ENCODE measurements at places on chromosomes 7 and 10. TPM values are rescaled to one million over a fixed set of nuclear protein-coding genes. Genes with fewer than 3 reads are reported as not detected.
A peak's percentile ranks its signal among the peaks of the same experiment; 100 is the strongest.

Gene TRPV5
- not detected for total RNA-seq

GRCh38 chr10:62000037-62000603 lies 98.6 kb downstream of the ARID5B start:
- no peak for DNase-seq

- DNase-seq = no peak
Measured at GRCh38 chr10:121766426-121766825, 161.4 kb downstream of the ATE1 start.

Gene FAM237B
- not detected for total RNA-seq

DNA sequence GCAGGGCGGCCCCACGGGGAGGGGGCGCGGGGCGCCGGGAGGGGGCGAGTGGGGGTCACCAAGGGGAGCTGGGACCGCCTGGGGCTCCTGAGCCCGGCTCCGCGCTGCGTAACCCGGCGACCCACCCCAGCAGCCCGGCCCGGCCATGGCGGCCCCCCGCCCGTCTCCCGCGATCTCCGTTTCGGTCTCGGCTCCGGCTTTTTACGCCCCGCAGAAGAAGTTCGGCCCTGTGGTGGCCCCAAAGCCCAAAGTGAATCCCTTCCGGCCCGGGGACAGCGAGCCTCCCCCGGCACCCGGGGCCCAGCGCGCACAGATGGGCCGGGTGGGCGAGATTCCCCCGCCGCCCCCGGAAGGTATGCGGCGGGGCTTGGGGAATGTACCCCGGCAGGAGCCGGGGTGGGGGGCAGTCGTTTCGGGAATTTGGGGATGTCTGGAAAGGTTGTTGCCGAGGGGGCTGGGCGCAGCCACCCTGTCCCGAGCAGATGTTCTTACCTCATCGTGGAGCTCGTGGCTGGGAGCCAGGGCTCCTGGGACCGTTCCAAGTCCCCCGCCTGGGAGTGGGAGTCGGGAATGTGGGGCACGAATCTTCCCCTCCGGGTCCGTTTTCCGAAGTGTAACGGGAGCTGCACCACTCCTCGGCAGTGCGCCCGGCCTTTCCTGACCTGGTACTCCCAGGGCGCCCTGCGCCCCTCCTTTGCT lies 431 bp downstream of the ZYX start:
- peak; percentile 83 for DNase-seq

DNA sequence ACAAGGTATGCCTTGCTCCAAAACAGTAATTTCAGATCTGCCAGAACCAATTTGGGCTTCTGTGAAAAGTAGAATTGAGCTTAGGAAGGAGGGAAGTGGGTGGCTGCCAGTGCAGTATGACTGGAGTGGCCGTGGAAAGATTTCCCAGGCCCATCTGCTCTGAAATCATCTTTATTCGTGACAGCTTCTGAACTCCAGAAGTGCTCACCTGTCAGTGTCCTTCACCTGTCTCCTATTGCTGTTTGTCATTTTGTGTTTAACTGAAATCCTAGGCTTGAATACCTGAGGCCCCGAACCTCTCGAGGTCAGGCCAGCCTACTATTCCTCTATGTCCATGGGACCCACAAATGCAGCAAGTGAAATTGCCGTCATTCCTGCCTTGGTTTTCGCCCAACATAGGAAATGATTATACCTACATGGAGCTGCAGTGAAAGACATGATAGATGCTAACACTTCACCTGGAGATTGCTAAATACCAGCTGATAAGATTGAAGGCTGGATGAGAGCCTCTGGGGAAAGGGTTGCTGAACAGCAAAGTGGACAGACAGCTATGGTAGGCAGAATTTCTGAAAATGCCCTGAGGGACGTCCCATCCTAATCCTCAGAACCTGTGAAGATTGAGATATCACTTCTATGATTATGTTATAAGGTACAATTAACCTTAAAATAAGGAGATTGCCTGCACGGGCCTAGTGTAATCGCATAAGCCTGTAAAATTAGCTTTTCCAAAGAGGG lies 82.1 kb downstream of the C1GALT1 start:
- DNase-seq = no peak

DNA sequence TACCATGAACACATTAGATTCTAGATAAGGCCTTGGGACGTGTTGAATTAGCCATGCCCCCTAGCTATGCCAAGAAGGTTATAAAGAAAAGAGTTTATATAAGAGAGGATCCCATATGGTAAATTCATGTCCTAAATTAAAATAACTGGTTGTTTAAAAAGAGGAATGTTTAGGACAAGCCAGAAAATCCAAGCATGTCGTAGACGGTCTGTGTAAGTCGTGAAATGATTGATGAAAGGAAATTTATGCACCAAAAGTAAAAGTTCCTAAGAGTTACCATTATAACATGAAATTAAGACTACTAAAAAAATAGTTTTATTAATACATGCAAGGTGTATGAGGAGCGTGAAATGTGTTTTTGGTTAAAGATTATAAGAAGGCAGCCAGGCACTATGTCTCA lies 624.9 kb downstream of the ARL4A start:
- DNase-seq = peak; percentile 24

GRCh38 chr7:30157204-30157603 lies 22.4 kb downstream of the MTURN start:
- no peak for DNase-seq

DNA sequence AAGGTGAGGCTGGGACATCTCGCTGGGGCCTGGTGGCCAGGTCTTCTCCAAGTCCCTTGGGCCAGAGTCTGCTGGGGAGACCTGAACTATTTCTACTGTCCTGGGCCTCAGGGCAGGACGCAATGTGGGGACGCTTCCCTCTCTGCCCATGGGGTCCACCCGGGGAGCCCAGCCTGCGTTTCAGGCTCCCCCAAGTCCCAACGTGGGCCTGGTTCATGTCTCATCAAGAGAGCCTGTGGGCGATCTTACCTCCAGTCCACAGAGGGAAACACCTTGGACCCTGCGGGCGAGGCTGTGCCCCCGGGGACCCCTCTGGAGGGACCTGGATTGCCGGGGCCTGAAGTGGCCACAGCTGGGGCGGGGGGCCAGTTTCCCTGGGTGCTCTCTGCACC lies 91.7 kb downstream of the DNAJB6 start:
- DNase-seq = no peak

Gene SEPHS1
- total RNA-seq = 60.7 TPM

- DNase-seq = no peak
Measured at GRCh38 chr10:72267381-72267780, 6.3 kb upstream of the DDIT4 start.

DNA sequence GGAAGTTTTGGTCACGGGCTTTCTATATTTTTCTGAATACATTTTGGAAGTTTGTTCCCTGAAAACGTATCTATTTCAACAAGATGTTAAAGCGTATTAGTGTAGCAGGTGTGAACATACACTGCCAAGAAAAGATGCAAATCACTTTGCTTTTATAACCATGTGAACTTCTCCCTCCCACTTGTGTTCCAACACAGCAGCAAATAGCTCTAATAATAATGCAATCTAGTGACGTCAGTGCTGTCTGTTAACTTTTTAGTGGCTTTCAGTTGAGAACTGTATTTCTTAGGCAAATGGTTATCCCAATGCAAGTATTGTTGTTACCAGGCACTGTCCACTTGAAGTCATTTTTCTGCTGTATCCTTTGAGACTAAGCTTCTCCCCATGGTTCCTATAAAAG lies 188.4 kb upstream of the IGFBP3 start:
- no peak for DNase-seq

Gene ASZ1
- not detected for total RNA-seq

Gene THSD7A
- total RNA-seq = under 0.01 TPM

Gene SNX10
- 31.1 TPM for total RNA-seq

GRCh38 chr10:75397496-75398199 lies 3.9 kb downstream of the ZNF503 start:
- DNase-seq = no peak

DNA sequence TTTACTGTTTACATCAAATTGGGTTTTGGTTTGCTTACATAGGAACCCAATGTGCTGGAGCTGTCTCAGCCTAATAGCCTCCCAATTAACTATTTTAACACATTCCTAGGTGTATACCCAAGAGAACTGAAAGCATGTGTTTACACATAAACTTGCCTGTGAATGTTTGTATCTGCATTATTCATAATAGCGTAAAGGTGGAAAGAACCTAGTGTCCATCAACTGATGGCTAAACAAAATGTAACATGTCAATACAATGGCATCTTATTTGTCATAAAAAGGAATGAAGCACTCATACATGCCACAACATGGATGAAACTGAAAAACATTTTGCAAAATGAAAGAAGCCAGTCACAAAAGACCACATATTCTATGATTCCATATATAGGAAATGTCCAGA lies 160.6 kb upstream of the EEPD1 start:
- DNase-seq = no peak

- DNase-seq = no peak
Measured at GRCh38 chr7:117048114-117048866, 95.0 kb downstream of the ST7 start.

Gene SMNDC1
- 7.6 TPM for total RNA-seq

- peak; percentile 96 for DNase-seq
Measured at GRCh38 chr10:33334805-33335550, 511 bp upstream of the NRP1 start.

DNA sequence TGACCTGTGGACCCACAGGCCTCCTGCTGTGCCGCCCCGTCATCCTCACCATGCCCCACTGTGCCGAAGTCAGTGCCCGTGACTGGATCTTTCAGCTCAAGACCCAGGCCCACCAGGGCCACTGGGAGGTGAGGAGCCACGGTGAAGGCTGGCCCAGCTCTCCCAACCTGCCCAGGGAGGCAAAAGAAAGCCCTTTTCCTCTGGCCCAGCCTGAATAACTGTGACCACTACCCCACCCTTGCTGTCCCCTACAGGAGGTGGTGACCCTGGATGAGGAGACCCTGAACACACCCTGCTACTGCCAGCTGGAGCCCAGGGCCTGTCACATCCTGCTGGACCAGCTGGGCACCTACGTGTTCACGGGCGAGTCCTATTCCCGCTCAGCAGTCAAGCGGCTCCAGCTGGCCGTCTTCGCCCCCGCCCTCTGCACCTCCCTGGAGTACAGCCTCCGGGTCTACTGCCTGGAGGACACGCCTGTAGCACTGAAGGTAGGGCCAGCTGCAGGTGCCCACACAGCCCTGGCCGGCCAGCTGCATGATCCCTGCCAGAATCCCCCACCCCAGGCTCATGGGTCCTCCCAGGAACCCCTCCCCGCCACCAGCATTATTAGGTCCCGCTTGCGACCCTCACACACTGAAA lies 25.5 kb upstream of the SLC29A3 start:
- no peak for DNase-seq

- DNase-seq = peak; percentile 49
Measured at GRCh38 chr7:2518737-2519118, 846 bp upstream of the LFNG start.

Measured in RPMI7951 (cell line).